ENCODE measurements at places on chromosomes 3 and 15. TPM values are rescaled to one million over a fixed set of nuclear protein-coding genes. Genes with fewer than 3 reads are reported as not detected.

The PRTG gene
- total RNA-seq, result not detected

The CHD2 gene
- total RNA-seq, result 579 TPM

The TMEM40 gene
- total RNA-seq, result 4.4 TPM

The SEC22A gene
- total RNA-seq, result 22.9 TPM

The NEK4 gene
- 13.9 TPM for total RNA-seq

The EXOSC7 gene
- 32.8 TPM for total RNA-seq

The SLC7A14 gene
- total RNA-seq, result not detected

The PARP15 gene
- total RNA-seq, result 87.0 TPM

The CPEB1 gene
- total RNA-seq, result not detected

The HESX1 gene
- total RNA-seq, result not detected

The SCAANT1 gene
- 4.7 TPM for total RNA-seq

The ATR gene
- 38.3 TPM for total RNA-seq

The LRRC31 gene
- not detected for total RNA-seq

The TRH gene
- not detected for total RNA-seq

The ZNF35 gene
- 0.96 TPM for total RNA-seq

The BRK1 gene
- 61.9 TPM for total RNA-seq

The TXNRD3 gene
- total RNA-seq, result 0.47 TPM

The ELL3 gene
- total RNA-seq, result 0.99 TPM

The TMCO5A gene
- total RNA-seq, result not detected

The MINAR1 gene
- 0.42 TPM for total RNA-seq

The CD276 gene
- not detected for total RNA-seq

The ALPK3 gene
- total RNA-seq, result 0.22 TPM

The P2RY13 gene
- not detected for total RNA-seq

The SELENOK gene
- 127 TPM for total RNA-seq

The TPM1 gene
- total RNA-seq, result 11.2 TPM

The P2RY1 gene
- total RNA-seq, result 0.57 TPM

The CMTM8 gene
- total RNA-seq, result 6.0 TPM

The TMEM158 gene
- 0.57 TPM for total RNA-seq

The KCNMB2 gene
- not detected for total RNA-seq

The CHST14 gene
- 6.3 TPM for total RNA-seq

The CPNE9 gene
- not detected for total RNA-seq

The GATM gene
- 1.0 TPM for total RNA-seq

The TYRO3 gene
- total RNA-seq, result not detected

The ST3GAL6 gene
- 0.89 TPM for total RNA-seq

The UTS2B gene
- not detected for total RNA-seq

The MLF1 gene
- 5.3 TPM for total RNA-seq

The ARL8B gene
- 43.0 TPM for total RNA-seq
